ENCODE measurements at places on chromosomes 7 and 10. TPM values are rescaled to one million over a fixed set of nuclear protein-coding genes. Genes with fewer than 3 reads are reported as not detected.
A peak's percentile ranks its signal among the peaks of the same experiment; 100 is the strongest.

DNA sequence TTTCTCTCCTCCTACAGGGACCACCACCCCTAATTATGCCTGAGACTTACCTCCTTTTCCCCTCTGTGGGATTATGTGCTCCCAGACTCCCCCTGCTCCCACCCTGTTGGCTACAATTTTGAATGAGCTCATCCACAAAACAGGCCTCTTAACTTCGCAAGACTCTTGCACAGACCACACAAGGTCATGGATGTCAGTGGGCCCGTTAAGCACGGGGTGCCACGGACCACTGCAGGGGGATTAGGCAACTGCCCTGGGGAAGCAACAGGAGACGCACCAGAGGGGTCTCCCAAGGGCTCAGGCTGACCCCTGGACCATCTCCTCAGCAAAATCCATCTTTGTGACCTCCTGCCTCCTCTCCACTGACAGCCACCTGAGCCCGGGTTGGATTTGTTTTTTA lies 42.1 kb upstream of the COL13A1 start:
- no peak for DNase-seq

GRCh38 chr10:81309041-81309552 lies 565.9 kb upstream of the NRG3 start:
- DNase-seq: no peak

STOX1 gene
- 0.36 TPM for total RNA-seq

GRCh38 chr10:111486346-111486745 lies 409.5 kb downstream of the ADRA2A start:
- no peak for DNase-seq

DNA sequence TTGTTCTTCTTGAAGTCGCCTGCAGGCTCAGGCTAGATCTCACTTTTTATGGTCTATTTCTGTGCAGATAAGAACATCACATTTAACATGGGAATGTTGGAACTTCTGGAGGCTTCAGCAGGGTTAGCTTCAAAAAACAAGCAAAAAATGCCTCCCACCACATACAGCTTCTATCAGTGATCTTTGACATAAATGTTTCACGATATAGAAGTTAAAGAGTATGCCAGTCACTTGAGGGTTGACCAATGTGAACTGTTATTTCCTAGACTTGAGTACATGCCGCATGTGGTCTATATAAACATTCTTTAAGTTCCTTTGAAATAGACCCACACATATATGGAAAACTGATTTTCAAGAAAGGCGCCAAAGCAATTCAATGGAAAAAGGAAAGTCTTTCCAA lies 219.2 kb upstream of the KLF14 start:
- no peak for DNase-seq

GRCh38 chr10:46541017-46541661 lies 15.3 kb downstream of the GPRIN2 start:
- peak; percentile 13 for DNase-seq

MKLN1 gene
- 33.8 TPM for total RNA-seq

DNA sequence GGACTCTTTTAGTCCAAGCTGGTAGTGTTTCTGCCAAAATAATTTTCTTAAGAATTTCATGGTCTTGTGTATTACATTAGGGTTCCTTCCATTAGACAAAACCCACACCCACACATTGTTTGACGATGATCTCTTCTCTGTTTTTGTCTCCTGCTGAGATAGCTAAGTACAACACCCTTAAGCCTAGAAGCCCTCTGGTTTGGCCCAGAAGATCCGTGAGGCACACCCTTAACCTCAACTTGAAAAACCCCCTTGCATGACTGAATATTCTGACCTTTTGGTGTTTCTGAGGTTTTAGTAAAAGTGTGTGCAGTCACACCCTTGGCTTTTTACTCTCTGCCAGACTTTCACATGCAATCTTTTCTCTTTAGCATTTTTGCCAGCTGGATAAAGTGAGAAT lies 29.3 kb upstream of the ERCC6 start:
- DNase-seq: no peak

DNA sequence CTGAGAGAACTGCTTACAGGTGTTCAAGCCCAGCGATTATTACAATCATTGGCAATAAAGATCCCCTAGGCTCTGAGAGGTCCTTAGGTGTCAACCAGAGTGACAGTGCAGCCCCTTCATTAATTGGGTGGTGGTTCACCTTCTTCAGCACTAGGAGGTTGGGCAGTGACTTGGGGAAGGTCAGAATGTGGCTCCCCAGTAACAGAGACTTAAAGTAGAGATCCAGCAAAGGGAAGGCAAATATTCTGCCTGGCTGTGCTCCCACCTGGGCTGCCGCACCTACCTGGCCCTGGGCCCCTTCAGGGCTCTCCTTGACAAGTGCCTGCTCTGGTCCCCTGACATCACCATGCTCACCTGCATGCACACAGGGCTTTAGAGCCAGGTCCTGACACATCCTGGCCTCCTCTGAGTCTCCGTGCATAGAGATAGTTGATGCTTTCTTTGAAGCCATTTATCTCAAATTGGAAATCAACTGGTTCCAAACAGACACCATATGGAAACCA lies 1.9 kb downstream of the CLRN3 start:
- DNase-seq: no peak

DNA sequence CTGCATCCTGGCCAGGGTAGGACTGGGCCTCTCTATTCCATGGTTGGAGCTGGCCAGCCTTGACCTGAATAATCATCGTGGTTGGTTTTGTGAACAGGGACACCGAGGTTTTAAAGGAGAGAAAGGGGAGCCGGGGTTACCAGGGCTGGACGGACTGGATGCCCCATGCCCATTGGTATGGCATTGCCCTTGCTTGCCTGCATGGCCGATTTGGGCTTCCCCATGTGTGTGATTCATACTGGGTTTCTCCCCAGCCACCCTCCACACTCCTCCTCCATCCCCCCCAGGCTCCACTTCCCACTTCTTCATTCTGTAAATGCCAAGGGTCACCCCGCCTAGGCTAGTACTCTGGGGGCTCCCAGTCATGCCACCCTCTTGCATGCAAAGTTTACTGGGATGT lies 98.8 kb upstream of the MACROH2A2 start:
- DNase-seq: no peak

SGCE gene
- 0.50 TPM for total RNA-seq

DNA sequence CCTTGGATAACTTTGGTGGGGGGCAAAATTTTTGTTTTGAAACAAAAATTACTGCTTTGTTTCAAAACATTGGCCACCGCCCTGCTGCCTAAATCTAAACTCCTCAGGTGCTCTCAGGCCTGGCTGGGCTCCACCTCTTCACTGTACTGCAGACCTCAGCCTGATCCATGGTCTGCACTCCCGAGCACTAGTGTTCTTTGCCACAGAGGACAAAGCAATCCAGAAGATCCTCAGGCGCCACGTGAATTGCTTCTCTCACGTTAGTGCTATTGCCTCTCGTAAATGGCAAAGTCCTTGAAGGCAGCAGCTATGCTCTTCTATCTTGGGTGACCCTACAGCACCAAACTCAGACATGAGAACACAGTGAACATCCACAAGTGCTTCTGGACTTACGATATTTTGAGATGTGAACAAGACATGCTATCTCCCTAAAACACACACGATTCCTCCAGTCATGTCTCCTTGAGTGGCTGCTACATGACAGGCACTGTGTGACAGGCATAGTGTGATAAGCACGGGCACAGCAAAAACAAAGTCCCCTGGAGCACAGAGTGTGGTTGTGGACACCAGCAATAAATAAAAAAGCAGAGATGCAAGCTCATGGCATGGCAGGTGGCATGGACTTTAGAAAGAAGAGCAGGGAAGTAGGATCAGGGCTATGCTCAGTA lies 582.1 kb upstream of the DPP6 start:
- no peak for DNase-seq

DNA sequence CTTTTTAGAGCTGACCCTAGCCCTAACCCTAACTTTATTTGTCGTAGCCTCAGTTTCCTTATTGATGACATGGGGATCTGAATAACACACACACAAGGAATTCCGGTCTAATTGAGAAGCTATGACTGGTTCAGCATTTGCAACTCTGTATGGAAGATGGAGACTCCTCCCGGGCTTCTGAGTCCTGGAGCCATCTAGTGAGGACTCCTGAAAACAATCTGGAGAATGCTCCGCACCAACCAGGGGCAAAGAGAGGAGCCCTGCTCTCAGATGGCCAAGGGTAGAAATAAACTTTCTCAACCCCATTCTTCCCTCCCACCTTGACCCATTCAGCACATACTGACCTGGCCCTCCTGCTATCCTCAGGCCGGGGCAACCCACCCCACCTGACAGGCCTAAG lies 26.4 kb downstream of the MBL2 start:
- DNase-seq: no peak

OR6V1 gene
- not detected for total RNA-seq

DNA sequence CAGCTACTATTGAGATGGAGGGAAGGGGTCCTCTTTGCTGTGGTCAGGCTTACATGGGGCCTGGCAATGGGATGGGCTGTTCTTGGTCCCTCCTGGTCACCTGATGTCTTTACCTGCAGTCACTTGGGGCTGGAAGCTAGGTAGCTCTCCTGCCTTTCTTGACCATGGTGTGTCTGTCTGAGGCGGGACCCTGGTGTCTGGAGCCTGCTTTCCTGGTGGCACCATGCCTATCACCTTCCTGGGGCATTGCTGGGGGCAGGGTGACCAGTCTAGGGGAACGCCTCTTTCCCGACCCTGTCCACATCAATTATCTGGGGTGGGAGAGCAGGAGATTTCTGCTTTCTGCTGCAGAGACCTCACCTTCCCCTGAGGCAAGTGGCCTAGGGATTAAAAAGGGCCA lies 55.6 kb downstream of the ARHGAP22 start:
- DNase-seq: no peak

GRCh38 chr7:134477954-134478353 lies 19.1 kb upstream of the AKR1B1 start:
- DNase-seq: no peak

DNA sequence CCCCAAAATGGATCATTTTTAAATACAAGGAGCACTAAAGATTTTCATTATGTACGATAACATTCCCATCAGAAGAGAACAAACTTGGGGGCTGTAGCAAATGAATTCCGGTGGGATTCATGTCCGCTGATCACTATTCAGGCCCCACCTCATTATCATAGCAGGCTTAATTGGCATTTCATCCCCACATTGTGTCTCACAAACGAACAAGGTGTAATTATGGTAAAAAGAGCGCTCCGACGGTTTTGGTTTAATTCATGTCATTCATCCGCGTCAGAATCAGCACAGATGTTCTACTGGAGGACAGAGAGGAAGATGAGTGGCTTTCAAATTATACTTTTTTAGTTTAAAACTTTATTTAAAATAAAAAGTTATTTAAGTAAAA lies 124.7 kb downstream of the MAD1L1 start:
- no peak for DNase-seq

DNA sequence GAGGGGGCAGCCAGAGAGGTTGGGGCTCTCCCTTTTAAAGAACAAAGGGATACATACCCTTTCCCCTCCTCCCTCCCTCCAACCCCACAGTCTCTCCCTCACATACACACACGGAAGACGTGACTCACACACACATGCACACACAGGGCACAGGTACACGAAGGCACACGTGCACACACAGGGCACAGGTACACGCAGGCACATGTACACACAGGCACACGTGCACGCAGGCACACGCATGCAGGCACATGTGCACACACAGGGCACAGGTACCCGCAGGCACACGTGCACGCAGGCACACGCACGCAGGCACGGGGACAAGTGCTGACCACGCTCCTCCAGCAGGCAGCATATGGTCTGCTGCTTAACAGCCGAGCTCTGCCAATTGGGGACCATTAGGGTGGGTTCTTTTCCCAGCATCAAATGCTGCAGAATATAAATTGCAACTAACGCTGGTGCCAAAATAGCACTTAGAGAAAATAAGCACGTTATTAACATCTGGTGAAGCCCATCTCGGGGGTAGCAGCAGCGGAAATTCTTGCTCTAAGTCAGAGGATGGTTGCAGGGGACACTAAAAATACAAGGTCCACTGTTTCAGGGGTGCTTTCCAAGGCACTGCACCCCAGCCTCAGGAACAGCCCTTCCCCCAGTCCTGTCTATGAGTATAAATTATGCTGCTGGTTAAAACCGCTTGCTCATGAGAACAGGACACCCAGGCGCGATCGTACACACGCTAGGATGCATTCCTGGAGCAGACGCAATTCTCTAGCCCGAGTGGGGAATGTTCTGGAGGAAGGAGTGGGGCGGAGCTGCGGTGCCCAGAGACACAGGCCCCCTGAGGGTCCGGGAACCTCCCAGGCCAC lies 55.2 kb upstream of the TNRC18 start:
- no peak for DNase-seq

GRCh38 chr10:106355450-106355849 lies 809.1 kb downstream of the SORCS1 start:
- no peak for DNase-seq

DNA sequence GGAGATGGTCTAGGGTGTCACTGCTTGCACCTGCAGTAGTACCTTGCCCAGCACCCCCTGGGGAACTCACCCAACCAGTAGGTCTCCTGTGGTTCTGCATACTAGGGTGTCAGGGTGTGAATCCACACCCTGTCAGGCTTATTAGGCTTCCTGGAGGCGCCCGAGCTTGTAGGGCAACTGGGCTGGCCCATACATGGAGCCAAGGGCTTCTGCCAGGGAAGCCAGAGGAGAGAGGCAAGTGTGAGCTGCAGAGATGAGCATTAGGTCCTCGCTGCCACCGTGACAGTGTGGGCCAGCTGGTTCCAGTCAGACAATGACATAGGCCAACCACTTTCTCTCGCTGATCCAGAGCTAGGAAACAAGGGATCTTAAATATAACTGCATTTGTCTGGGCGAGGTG lies 11.2 kb downstream of the MXI1 start:
- DNase-seq: peak; percentile 36
